ENCODE measurements at places on chromosomes 3 and 15.

DNA sequence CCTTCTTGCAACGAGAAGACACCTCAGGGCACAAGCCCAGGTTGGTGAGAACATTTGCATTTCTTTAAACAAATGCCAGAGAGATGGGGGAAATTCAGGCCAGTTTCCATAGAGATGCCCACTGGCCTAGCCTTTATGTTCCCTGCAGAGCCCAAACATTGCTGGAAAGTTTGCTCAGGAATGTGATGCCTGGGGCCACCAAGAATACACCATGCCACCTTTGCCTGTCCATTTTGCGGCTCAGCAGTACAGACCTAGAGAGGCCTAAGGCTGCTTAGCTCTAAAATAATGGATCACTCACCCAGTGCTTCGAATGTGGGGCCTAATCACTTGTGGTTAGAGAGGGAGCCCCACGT, 210.0 kb downstream of the RPLP1 start:
- no peak for ATAC-seq

DNA sequence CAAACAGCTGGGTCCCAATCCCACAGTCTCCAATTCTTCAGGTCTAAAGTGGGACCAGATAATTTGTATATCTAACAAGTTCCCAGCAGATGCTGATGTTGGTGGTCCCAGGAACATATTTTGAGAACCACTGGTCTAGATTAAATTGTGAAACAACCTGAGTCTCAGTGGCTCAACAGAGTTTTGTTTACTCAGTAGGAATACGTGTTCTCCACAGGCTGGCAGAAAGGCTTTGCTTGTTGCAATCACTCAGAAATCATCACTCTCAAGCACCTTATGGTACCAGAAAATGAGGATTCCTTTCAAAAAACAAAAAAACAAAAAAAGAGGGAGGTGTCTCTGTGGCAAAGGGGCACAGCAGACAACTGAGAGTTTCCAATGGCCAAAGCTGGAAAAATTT, 118.0 kb downstream of the TNIK start:
- no peak for ATAC-seq

- no peak for ATAC-seq
Observed at GRCh38 chr15:64024172-64025050, 21.9 kb downstream of the DAPK2 start.

- no peak for ATAC-seq
Observed at GRCh38 chr3:53489787-53490458, 4.5 kb upstream of the CACNA1D start.

GRCh38 chr3:158452334-158452733, 118.7 kb upstream of the MLF1 start:
- ATAC-seq = no peak

GRCh38 chr3:144549166-144549565, 577.5 kb downstream of the DIPK2A start:
- ATAC-seq = no peak

GRCh38 chr3:105430455-105430854, 63.7 kb downstream of the ALCAM start:
- ATAC-seq = no peak

GRCh38 chr15:79065361-79065705, 25.2 kb downstream of the RASGRF1 start:
- ATAC-seq = no peak

GRCh38 chr3:13934813-13935212, 54.9 kb upstream of the WNT7A start:
- no peak for ATAC-seq

Measured in activated T-helper 17 cell treated with anti-CD3 and anti-CD28 coated beads, Interleukin-2, amount 50 U/mL, for 72 hours (primary cell).